ENCODE measurements at places on chromosomes 1 and 21. TPM values are rescaled to one million over a fixed set of nuclear protein-coding genes. Genes with fewer than 3 reads are reported as not detected.

CACNA1S gene
- total RNA-seq: not detected

SLC6A17 gene
- 0.05 TPM for total RNA-seq

IVL gene
- not detected for total RNA-seq

E2F2 gene
- 25.3 TPM for total RNA-seq

DTL gene
- total RNA-seq: 92.0 TPM

IL12RB2 gene
- 29.7 TPM for total RNA-seq

SHISA4 gene
- total RNA-seq: 0.47 TPM

CRB1 gene
- total RNA-seq: not detected

SH3BGR gene
- 4.8 TPM for total RNA-seq

HES3 gene
- total RNA-seq: not detected
